ENCODE measurements at places on chromosomes 12 and 14.

GRCh38 chr12:71438670-71439361 lies 782 bp upstream of the LGR5 start:
- peak; percentile 29 for DNase-seq

- DNase-seq = peak; percentile 53
Measured at GRCh38 chr14:103500148-103500990, 22.3 kb downstream of the CKB start.

- DNase-seq = no peak
Measured at GRCh38 chr14:45868377-45868776, 615.4 kb upstream of the MIS18BP1 start.

- DNase-seq = no peak
Measured at GRCh38 chr14:103382376-103382775, 2.8 kb upstream of the MARK3 start.

- no peak for DNase-seq
Measured at GRCh38 chr14:72118841-72119240, 186.6 kb downstream of the RGS6 start.

DNA sequence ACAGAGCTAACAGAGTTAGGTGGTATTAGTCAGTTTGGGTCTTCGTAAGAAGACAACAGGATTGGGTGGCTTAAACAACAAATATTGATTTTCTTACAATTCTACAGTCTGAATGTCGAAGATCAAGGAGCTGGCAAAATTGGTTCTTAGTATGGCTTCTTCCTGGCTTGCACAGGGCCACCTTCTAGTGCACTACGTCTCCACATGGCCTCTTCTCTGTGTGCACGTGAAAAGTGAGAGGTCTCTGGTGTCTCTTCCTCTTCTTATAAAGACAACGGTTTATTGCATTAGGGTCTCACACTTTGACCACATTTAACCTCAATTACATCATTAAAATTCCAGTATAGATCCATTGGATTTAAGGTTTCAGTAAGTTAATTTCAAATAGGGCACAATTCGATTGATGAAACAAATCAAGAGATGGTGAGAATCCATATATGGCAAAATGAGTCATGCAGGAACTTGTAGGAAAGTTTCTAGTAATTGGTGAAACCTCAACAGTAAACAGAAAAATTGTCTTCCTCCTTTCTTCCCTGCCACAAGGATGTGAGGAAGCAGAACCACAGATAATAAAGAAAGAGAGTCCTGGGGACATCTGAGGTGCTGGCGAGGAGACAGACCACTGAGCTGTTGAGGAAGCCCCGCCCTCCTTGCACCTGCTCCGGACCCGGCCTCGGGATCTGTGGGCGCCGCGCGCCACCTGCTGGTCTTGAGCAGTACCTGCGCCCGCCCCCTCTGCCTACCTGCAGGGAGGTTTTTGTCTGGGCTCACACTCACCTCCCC lies 846.7 kb downstream of the TMEM121 start:
- DNase-seq = no peak

GRCh38 chr12:119134284-119135072 lies 44.3 kb upstream of the HSPB8 start:
- DNase-seq = no peak

DNA sequence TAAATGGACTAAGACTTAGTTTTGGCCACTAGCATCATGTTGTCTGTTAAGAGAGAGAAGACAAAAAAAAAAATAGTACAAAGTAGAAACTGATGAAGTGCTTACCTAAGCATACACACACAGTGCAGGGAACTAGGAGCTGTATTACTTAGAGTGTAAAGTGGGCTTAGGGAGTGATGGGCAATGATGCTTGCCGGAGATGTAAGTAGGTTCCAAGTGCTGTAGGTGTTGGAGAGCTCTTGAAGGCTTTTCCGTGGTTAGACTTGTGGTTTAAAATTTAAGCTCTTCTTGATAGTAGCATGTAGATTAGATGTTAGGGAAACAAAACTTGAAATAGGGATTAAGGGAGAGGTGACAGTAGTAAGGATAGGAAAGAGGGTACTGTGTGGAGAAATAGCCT lies 34.7 kb downstream of the MIA2 start:
- DNase-seq = peak; percentile 18

DNA sequence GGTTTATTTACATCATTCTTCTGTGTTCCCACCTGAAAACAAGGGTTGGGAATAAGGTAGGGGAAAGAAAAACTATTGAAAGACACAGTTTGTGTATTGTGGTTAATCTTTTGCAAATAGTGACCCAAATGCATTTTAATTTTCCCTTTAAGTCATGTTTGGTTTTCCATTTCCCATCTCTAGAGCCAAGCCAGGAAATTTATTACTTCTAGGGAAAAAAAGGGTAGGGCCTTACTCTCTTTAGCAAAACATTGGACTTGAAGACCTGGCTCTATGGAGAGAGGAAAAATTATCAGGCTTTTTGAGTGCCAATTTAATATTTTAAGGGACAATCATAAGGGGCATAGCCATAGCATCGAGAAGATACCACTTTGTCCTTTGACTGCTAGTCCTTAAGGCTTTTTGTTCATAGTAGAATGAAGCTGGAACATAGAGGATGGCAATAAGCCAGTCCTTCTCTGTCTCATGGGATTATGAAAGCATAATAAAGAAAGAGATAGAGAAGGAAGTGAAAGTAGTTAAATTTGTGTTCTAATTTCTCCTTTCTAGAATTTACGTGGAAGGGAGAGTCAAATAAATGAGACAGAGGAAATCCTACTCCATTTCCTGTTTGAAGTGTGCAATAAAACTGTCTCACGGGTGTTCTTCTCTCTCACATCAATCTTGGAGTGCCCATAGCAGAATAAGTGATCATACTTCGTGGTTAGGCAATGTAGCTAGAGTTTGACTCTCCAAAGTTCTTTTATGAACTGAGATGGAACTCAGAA lies 50.9 kb upstream of the PPFIA2 start:
- DNase-seq = no peak

GRCh38 chr14:65041434-65041915 lies 54.8 kb downstream of the FNTB start:
- DNase-seq = no peak

- no peak for DNase-seq
Measured at GRCh38 chr14:34782031-34782430, 67.6 kb upstream of the CFL2 start.

- peak; percentile 30 for DNase-seq
Measured at GRCh38 chr12:81874586-81874985, 115.4 kb upstream of the PPFIA2 start.

DNA sequence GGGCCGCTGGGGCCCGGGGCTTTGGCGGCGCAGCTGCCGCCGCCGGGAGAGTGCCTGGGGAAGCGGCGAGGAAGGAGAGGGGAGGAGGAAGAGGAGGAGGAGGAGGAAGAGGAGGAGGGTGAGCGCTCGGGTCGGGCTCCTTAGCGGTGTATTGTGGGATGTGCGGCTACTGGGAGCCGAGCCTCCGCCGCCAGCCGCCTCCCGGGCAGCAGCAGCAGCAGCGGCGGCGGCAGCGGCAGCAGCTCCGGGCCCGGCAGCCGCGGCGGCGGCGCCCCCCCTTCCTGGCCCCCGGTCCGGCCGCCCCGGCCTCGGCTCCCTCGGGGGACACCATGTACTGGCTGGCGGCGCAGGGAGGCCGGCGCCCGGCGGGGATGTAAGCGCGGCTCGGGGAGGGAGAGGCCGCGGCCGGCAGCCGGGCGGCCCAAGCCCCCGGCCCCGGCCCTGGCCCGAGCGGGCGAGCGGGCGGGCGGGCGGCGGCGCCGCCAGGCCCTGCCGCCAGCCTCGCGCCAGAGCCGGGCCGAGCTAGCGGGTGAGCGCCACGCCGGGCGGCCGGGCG lies at the start of gene SETD1B:
TSS of gene SETD1B (plus strand) at position 149 of the 556 bp plus-strand sequence. CDS start 729 bp downstream, outside the sequence.
- DNase-seq = no peak

GRCh38 chr12:1013618-1014489 lies 22.8 kb downstream of the ERC1 start:
- DNase-seq = no peak

DNA sequence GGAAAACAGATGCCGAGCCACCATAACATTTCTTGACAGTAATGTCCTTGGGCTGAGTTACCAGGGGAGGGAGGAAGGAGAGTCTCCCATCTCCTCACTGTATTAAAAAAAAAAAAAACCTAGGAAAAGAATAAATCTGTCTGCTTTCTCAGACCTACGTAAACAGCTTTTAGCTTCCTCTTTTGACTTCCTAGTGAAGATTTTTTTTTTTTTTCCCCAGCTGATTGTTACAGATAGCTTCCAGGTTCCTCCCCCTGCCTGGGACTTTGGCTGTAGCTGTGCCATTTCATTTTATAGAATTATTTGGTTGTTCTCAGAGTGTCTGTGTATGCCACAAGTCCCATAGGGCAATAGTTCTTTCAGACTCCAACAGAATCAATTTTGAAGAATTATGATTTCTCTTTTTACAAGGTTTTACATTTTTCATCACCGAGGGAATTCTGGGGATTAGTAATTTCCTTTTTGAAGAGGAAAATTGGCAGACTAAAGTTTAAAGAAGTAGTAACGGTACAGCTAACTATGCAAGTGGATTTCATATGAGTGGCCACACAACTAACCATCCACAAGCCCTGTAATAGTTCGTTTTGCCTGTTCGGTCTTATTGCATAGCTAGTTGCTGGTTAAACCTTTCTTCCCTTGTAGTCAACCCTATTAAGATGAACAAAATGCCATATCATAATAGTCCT lies 23.1 kb upstream of the GNS start:
- DNase-seq = no peak

- DNase-seq = no peak
Measured at GRCh38 chr12:51887476-51888315, at the start of gene ANKRD33. Gene ANKRD33, plus strand, starts transcription at chr12:51888103. Its CDS starts 84 bp downstream, at chr12:51888187.

- DNase-seq = no peak
Measured at GRCh38 chr14:99732436-99733210, 48.5 kb downstream of the CYP46A1 start.

DNA sequence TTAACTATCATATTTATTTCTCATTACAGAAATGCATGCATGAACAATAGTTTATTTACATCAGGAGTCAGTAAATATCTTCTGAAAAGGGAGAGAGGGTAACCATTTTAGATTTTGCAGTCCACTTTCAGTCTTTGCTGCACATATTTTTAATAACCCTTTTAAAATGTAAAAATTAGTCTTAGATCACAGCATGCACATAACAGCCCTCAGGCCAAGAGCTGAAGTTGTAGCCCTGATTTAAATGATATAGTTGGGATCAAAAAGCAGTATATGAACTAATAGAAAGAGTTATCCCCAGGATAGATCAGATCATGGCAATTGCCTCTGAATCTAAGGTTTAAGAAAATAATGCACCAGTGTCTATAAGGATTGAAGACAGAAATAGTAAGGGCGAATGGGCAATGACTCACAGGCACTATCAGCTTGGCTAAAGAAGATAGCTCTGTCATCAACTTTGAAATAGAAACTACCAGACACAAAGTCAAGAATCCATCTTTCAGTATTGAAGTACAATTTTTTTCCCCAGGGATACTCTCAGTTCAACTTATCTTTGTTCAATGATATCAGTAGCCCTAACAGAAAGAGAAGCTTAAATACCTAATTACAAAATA lies 13.1 kb upstream of the CLEC7A start:
- DNase-seq = no peak

DNA sequence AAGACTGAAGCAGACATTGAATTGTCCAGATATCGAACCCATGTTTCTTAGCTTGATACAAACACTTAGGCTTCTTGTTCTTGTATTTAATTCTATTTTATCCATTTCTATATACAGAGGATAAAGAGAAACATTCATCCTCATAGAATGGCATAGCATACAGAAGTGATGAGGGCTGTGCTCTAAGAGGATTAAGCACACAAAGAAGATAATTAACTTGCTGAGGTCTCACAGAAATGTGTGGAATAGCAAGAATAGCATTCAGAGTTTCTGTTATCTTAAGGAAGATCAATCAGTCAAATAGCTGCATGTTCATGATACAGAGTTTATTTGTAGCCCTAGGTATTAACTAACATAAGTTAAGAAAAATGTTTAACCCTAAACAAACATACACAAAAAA lies 27.3 kb upstream of the STRAP start:
- DNase-seq = no peak

- no peak for DNase-seq
Measured at GRCh38 chr12:131536766-131537165, 174.1 kb upstream of the SFSWAP start.

DNA sequence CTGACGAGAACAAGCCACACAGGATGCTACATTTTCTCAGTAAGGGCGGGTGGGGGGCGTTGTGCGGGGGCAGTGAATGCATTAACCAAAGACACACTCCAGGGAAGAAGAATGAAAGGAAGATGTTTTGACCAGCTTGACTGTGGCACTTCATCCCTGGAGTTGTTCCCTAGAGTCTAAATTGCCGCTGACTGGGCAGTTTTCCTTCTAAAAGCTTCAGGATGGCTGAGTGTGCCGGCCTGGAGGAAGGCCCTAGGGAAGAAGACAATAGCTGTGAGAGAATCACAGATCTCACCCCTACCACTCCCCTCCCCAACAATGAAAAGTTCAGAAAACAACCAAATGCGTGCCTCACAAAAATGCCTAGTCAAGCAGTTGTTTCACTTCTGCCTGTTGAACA lies 67.2 kb downstream of the NKX2-1 start:
- no peak for DNase-seq

GRCh38 chr12:25993901-25994651 lies 35.6 kb downstream of the RASSF8 start:
- DNase-seq = no peak

- no peak for DNase-seq
Measured at GRCh38 chr12:89064780-89065179, 287.5 kb downstream of the DUSP6 start.

GRCh38 chr12:8483079-8483478 lies 27.3 kb downstream of the CLEC6A start:
- DNase-seq = no peak

DNA sequence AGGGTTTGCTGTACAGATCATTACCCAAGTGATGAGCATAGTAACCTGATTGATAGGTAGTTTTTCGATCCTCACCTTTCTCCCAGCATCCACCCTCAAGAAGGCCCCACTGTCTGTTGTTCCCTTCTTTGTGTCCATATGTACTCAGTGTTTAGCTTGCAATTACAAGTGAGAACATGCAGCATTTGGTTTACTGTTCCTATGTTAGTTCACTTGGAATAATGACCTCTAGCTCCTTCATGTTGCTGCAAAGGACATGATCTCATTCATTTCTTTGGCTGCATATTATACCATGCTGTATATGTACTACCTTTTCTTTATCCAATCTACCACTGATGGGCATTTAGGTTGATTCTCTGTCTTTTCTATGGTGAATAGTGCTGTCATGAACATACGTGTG lies 181.6 kb upstream of the FOXG1 start:
- DNase-seq = no peak

DNA sequence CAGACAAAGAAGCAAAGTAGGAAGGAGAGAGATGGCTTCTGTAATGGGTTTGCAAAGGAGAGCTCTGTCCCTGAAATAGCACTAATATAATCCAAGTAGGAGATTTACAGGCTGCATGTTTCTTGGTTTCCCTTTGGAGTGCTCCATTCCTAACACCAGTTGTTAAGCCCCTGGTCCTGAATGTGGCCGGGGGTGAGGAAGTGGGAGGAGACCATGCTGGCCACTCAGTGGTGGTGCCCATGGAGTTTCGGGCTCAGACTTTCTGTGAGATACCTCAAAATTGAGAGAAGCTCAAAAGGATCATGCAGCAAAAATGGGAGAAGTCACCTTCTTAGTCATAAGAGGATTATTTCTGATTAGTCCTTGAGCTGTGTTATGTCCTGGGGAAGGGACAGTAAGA lies 88.5 kb downstream of the DAD1 start:
- DNase-seq = no peak

- no peak for DNase-seq
Measured at GRCh38 chr14:104434214-104435076, 145.1 kb upstream of the C14orf180 start.
